Activated T-cell treated with anti-CD3 and anti-CD28 coated beads, Interleukin-2, amount 50 U/mL, for 72 hours (primary cell): ENCODE measurements at places on chromosomes 6 and 20. TPM values are rescaled to one million over a fixed set of nuclear protein-coding genes. Genes with fewer than 3 reads are reported as not detected.

Gene RAD21L1
- 1.2 TPM for total RNA-seq

Gene SIRPD
- not detected for total RNA-seq

GRCh38 chr20:63501818-63502670, 3.2 kb upstream of the EEF1A2 start:
- DNase-seq, result no peak

- DNase-seq, result no peak
Measured at GRCh38 chr20:36984257-36984638, 32.7 kb upstream of the SAMHD1 start.

Gene OOEP
- total RNA-seq, result 0.76 TPM

GRCh38 chr6:101085327-101085726, 204.2 kb upstream of the ASCC3 start:
- no peak for DNase-seq

Gene DNMT3B
- total RNA-seq, result 3.2 TPM

- no peak for DNase-seq
Measured at GRCh38 chr6:149065658-149066556, 251.6 kb upstream of the TAB2 start.
